ENCODE measurements at places on chromosomes 4 and X.

DNA sequence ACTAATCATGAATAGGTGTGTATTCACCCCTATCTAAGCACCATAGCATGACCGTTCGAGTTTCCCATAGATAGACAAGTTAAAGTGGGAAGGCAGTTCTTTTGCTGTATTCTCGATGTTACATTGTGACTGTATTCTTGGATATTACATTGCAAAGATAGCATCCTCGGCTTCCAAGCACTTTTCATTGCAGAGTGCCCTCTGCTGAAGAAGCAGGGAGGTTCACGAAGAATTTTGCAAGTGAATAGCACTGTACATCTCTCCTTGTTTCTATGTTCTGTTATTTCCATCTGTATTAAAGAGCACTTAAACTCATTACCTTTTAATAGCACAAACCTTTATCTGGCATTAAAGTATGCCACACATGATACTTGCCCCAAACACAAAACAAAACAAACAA, 426.7 kb upstream of the ARX start:
- DNase-seq = no peak

DNA sequence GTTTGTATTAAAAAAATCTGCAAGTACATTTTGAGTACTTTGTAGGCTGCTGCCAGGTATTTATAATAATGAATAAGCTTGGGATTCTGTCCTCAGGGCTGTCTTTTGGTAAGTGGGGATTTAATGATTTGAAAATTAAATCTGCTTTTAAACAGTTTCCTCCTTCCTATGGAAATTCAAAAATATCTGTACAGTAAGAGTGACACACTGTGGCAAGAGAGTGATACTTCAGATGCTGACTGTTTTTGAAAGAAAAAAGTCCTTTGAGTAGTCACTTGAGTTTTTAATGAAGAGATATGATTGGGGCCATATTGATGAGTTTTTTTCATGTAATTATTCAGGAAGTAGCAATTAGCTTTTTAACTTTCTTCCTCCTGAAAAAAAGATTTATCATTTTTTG, 49.2 kb downstream of the SMARCAD1 start:
- DNase-seq = no peak

- DNase-seq = no peak
Observed at GRCh38 chr4:168098248-168098717, 5.9 kb downstream of the ANXA10 start.

GRCh38 chrX:48530736-48531135, 8.8 kb upstream of the TBC1D25 start:
- DNase-seq = no peak

DNA sequence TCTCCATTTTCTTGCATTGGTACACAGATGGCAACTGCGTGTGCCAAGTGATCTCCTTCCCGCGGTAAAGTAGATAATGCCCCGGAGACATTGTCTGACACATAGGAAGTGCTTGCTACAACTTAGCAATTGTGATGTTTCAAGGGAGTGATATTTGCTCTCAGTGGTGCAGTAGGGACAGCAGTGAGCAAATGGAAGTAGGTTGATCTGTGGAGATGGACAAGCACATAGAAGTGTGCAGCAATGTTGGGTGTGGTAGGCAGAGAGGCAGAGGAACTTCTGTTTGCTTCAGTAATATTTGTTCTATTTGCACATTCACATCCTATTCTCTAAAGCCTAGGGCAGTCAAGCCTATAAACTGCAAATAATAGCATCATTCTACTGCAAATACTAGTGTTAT, 846.7 kb upstream of the PRKX start:
- DNase-seq = no peak

DNA sequence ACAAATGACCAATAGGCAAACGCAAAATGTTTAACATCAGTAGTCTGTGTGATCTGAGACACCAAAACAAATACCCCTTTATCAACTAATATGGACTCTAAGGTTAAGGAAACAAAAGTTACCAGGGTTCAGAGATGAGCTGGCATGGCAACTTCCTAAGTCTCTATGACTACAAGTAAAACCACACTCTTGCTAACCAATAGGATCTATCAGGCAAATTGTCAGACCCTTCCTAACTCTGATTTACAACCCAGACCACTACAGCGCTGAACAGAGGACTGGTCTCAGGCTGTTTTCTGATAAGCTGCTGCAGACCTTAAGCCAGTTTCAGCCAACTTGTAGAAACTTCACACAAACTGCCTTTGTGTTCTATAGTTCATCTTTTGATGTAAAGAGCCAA, 608.0 kb downstream of the TLL1 start:
- DNase-seq = no peak

DNA sequence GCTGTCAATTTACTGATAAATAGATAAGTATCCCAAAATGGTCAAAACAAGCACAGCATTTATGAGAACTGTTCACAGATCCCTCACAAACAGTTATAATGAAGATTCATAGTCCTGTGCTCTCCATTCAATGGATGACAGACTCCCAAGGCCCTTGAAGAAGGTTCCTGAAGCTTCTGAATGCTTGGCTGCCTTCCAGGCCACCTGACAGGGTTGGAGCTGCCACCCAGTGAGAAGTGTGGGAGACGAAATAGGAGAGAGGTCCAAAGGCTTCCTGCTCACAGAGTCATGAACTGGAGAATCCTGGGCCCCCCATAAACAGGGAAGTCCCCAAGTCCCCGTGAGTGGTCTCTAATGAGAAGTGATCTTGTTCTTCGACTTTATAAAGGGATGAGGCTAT, 26.0 kb upstream of the ANXA3 start:
- DNase-seq = no peak

DNA sequence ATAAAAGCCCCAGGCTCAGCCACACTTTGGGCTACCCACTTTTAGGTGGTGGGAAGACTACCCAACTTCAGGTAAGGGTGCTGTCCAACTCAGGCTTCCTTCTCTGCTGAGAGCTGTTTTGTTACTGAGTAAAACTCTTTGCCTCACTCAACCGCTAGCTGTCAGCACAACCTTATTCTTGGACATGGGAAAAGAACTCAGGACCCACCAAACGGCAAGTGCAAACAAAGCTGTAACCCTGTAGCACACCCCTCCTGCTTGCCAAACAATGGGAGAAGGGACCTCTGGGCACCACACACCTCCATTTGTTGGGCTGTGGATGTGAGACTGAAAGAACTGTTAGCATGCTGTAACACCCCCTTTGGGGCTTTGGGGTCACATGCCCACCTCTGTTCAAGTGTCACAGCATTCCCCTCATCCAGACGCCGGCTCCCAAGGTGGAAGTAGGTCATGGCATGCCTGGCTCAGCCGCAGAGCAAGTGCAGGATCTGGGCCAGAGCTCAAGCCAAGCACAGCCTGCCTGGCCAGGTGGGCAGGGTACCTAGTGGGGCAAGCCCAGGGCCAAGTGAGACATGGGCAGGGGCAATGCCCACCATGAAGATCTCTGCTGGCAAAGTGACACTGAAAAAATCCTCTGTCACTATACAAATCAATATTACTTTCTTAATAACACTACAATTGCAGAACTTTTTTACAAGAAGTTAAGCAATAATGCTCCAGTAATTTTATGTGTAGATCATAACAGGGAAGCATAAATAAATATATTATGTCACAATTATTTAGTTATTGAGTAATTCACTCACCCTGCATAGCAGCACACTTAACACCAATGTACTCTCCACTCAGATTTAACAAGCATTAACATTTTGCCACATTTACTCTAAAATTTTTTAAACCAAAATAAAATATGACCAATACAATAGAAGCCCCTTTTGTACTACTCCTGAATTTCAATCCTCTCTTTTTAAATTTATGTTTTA, 107.2 kb downstream of the TBCK start:
- DNase-seq = no peak

- DNase-seq = no peak
Observed at GRCh38 chrX:7247346-7247745, 99.4 kb upstream of the PUDP start.

DNA sequence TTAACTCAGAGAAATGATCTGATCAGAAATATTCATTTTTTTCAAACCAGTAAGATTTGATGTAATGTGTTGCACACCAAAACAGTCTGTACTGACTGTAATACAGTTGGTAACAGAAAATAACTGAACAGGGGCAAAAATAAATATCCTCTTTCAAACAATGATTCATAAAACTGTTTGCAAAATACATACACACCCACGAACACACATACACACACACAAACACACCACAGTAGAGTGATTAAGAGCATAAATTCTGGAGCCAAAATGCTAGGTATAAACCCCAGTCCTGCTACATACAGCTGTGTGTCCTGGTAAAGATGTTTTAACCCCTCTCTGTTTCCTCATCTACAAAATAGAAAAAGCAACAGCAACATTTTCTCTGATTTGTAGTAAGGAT, 376.6 kb downstream of the PDGFC start:
- no peak for DNase-seq

DNA sequence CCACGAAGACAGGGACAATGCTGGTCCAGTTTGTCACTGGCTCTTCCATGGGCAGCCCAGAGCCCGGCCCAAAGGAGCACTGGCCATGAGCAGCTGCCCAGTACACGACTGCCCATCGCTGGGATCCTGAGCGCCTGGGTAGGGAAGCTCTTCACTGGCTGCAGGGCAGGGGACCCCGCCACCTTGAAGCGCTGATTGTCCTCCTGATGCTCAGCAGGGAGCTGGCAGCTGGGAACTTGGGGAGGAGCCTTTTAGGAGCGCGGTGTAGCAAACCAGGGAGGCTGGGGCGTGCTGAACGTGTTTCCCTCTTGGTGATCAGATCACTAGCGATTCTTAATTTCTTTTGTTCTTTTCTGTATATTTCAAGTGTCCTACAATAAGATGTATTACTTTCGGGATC, 1.8 kb downstream of the L1CAM start:
- no peak for DNase-seq

DNA sequence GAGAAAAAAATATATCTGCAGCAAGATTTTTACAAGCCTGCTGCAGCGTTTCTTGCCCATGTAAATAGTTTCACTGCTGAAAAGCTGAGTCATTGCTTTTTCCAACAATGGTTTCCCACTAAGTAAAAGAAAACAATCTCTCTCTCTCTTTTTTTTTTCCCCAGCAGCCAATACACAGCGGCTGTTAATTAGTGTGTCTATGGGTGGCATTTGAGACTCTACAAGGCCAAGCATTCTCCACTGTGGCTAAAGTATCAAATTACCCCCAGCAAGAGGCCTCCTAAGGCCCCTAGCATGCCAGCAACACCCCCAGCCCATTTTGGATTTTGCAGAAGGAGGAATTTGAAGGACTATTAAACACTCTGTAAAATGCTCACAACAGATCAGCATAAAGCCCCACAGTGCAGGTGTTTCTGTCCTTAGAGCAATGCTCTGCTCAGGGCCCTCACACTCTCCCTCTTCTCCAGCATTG, 837.4 kb downstream of the TRIML1 start:
- DNase-seq = no peak

- DNase-seq = no peak
Observed at GRCh38 chr4:7457201-7458065, 22.7 kb upstream of the PSAPL1 start.

DNA sequence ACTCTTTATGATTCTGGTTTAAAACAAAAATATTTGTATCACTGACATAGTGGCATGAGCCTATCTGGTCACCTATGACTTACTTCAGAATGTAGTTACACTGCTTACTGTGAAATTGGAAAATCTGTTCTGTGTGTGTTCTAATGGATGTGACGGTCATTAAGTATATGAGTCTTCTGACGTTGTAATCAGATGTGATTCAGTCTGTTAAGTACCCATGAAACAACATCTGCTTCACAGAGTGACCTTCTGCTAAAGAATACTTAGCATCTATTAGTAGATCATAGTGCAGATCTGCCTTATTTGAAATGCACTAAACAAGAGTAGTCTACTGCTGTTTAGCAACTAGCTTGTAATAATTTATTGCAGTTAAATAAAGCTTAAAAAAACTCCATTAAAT, 317.1 kb downstream of the DCTD start:
- no peak for DNase-seq

DNA sequence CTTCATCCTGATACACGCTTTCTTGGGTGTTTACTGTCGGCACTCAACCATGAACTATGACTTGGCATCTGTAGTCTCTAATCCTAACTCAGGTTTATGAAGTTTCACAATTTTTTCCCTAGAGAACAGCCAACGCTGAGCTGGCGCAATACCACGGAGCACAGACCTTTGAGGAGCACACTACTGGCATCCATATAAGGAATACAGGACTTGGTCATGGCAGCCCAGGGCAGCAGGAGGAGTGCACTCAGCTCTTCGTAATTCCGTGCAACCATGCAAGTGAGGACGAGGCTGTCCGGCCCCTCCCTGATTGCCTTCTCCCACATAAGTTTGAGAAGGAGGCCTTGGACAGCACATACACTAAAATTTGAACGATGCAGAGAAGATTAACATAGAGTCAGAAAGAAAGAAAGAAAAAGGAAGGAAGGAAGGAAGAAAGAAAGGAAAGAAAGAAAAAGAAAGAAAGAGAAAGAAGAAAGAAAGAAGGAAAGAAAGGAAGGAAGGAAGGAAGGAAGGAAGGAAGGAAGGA, 41.0 kb upstream of the PDLIM5 start:
- DNase-seq = no peak

- DNase-seq = no peak
Observed at GRCh38 chrX:153576961-153577360, 22.0 kb downstream of the CCNQ start.

GRCh38 chrX:110172215-110172614, 145.7 kb downstream of the AMMECR1 start:
- DNase-seq = no peak

- no peak for DNase-seq
Observed at GRCh38 chrX:68415316-68415715, 18.0 kb downstream of the OPHN1 start.

- no peak for DNase-seq
Observed at GRCh38 chrX:8864161-8864560, 63.0 kb upstream of the FAM9A start.

- DNase-seq = no peak
Observed at GRCh38 chr4:1731180-1731579, 9.9 kb downstream of the TACC3 start.

DNA sequence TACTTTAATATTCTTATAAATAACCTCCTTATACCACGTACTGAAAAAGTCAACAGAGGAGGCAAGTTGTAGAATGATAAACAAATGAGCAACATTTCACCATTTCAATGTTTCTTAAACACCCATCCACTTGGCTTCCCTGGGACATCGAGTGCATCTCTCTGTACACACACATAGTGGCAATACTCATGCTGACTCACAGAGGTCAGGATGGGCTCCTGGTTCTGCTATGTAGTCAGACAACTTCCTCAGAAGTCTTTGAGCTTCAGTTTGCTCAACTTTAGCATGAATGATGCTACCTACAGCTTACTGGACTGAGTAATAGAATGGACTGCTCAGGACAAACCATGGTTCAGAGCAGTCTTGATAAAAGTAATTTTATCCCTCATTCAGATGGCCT, 56.9 kb downstream of the MAD2L1 start:
- DNase-seq = no peak

GRCh38 chr4:76579596-76580375, 144.8 kb downstream of the SHROOM3 start:
- no peak for DNase-seq

DNA sequence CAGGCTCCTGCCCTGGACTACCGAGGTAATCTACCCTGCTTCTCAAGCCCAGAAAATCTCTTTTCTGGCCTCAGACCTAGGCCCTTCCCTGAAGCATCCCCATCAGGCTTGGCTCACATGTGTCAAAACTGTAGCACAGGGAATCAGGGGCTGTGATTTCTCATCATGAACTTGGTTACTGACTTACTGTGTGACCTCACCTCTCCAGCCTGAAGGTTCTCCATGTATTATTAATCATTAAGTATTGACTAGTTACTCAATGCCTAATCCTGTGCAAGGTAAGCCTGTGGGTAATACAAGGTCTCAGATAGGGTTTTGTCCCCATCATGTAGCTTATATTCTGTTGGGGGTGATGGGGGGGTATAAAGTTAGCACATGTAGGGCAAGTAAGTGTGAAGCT, 6.8 kb downstream of the SRPX2 start:
- DNase-seq = no peak

- no peak for DNase-seq
Observed at GRCh38 chrX:17081511-17081910, 135.1 kb downstream of the REPS2 start.

Data from cortex of kidney (tissue), 1 donor.